ENCODE measurements at places on chromosomes 16 and 17.

- DNase-seq = peak; percentile 80
Observed at GRCh38 chr17:82592767-82593589, 55.3 kb downstream of the WDR45B start.

GRCh38 chr16:57815987-57816745, 13.9 kb upstream of the KIFC3 start:
- DNase-seq = peak; percentile 92

- DNase-seq = peak; percentile 68
Observed at GRCh38 chr17:82497483-82498405, 21.8 kb upstream of the FOXK2 start.

- no peak for DNase-seq
Observed at GRCh38 chr16:85522842-85523601, 90.1 kb upstream of the GSE1 start.

DNA sequence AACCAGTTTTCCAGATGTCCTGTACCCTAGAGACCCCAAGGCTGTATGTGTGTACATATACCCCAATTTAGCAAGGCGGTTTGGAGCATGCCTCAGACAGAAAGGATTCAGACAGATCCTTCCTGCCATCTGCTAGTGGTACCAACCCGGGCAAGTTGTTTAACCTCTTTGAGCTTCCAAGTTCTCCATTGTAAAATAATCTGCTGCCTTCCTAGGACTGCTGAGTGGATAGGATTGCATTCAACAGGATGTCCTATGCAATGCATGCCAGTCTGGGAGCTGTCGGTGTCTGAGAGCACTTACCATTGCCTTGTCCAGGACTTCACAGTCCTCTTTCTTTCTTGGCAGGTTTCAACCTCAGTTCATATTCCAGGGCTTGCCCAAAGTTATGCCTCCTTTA, 1.9 kb downstream of the CDH13 start:
- no peak for DNase-seq

GRCh38 chr16:85583491-85584181, 29.5 kb upstream of the GSE1 start:
- DNase-seq = no peak

DNA sequence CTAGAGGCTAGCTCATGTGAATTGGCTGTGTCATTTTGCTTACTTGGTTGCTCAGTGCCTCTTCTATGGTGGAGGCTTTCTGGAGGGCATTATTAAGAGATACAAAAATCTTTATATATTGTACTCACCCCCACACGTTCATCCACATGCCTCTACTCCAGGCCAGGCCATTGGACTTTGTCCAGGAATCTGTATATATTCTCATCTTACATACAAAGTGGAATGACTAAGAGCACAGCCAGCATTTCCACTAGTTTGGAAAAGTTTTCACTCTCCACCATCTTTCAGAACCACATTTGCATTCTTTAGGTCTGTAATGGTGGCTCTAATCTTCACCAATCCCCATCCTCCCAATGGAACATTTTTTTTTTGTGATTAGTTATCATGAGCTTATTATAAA, 4.8 kb upstream of the GLG1 start:
- no peak for DNase-seq

GRCh38 chr17:31318298-31318801, 3.1 kb downstream of the EVI2A start:
- DNase-seq = no peak

- DNase-seq = no peak
Observed at GRCh38 chr17:78840530-78840779, 159 bp downstream of the USP36 start.

- no peak for DNase-seq
Observed at GRCh38 chr16:67720236-67720635, 1.1 kb upstream of the GFOD2 start.

GRCh38 chr16:73047221-73047535, 750 bp downstream of the ZFHX3 start:
- no peak for DNase-seq

DNA sequence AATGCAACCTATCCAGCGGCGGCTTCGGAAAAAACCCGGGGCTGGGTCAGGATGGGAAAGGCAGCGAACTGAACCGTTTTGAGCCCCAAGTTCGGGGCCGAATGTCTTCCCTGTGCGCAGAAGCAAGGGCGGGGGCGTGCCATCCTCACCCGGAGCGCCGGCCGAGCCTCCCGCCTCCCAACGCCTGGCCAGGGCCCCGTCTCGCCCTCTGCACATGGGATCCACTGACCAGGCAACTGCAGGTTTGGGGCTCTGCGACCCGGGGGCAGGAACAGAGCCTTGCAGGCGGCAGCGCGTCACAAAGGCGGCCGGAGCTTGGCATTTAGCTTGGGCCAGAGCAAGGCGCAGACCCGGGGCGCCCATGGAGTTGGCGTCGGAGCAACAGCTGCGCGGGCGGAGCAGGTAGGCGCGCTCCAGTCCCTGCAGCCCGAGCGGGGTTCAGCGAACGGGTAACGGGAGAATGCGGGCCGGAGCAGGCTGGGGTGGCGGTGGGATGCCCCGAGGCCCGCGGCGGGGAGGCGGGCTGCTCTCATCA, at the start of gene FBXO39:
TSS of gene FBXO39 (plus strand) at position 345 of the 535 bp plus-strand sequence. CDS start 3,654 bp downstream, outside the sequence.
- DNase-seq = peak; percentile 51

GRCh38 chr16:85698935-85699558, 10.3 kb upstream of the GINS2 start:
- DNase-seq = no peak

Measured in lower lobe of right lung (tissue), 2 donors.